ENCODE measurements at places on chromosomes 11 and 22.
A peak's percentile ranks its signal among the peaks of the same experiment; 100 is the strongest.

- DNase-seq, result no peak
These were observed 7.4 kb downstream of the MOB2 start for GRCh38 chr11:1479006-1479677.

DNA sequence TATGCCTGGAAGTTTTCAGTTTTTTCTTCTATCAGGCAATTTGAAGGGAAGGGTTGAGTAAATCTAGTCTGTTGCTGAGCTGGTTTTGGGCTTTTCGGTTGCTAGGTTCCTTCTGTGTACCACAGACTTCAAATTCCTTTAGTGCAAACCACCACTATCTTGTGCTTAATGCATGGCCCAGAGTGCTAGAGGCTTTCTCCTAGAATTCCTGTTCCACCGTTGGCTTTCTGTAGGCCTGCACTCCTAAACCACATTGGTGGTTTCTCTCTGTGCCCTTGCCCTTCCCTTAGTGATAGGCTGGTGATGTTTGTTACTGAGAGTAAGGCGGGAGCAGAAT lies 47.1 kb upstream of the CTSC start:
- DNase-seq, result no peak

GRCh38 chr22:35891442-35891841 lies 137.2 kb downstream of the RBFOX2 start:
- no peak for DNase-seq

DNA sequence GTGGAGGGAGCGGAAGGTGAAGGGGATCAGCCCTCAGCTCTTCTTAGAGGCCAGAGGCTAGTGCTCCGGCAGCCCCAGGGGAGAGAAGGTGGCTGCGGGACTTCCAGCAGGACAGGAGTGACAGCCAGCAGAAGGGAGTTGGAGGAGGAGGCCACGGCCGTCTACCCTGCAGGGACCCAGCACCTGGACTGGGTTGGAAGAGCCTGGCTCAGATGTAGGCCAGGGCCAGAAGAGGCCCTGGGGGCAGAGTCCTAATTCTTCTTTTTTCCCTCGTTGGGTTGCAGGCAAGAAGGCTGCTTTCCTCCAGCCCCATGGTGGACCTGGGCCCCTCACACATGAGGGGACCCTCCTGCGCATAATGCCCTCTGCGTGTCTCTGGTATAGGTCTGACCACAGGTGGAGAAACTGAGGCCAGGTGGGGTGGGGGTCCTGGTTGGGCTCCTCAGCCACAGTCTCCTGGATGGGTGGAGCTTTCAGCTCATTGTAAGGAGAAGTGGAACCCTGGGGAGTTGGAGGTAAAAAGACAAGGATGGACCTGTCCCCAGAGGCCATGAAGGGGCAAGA lies 2.3 kb upstream of the MCAM start:
- DNase-seq, result no peak

DNA sequence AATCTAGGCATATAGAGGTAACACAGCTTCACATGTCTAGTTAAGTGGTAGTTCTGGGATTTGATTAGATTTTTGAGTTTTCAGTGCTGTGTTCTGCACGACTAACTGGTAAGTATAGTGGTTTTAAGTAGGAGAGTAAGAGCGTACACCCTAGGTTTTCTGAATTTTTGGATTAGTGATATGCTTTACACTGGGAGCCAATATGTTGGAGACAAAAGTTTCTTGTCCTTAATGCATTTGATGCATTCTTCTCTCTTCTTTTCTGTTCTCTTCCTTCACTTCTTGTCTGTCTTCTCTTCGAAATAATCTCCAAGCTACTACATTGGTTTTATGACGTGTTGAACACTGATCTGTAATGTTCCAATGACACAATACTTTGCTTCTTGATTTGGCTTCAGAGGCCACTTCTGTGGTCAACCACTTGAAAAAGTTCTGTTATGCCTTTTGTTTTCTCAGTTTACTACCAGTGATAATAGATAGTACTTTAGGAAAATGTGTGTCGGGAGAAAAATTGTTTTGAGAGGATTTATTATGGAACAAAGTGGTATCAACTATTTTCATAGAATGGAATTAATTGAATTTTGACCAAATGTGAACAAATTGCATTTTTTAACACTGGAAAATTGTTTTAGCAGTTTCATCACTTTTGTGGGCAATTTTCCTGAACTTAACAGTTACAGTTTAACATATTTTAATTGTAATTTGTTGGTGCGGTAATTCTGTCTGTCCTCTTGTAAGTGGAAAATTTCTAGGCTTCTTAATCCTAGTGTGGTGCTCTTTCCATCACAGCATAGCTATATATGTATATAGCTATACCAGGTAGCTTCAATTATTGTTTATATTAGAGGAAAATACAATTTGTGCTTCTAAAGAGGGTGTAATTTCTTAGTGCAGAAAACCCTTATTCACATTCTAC lies 2.6 kb downstream of the PDE3B start:
- DNase-seq, result peak; percentile 65

GRCh38 chr11:67030976-67031375 lies 8.0 kb downstream of the SYT12 start:
- no peak for DNase-seq

DNA sequence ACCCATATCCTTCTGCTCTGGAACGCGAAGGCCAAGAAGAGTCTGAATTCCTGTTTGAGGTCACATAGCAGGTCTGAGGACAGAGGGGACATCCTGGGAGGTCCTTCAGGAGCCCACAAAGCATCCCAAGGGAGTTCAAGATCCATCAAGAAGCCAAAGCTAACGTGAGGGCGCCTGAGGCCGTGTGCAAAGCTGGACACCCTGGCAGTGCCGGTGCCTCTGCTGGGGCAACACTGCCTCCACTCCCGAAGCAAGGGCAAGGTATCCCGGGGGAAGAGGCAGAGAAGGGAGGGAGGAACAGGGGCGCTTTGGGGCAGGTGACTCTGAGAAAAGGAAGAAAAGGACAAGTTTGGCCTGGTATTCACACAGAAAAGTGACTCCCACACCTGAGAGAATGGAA lies 50.3 kb upstream of the CDON start:
- DNase-seq, result no peak

GRCh38 chr11:118443590-118444218 lies 7.4 kb downstream of the KMT2A start:
- DNase-seq, result no peak

GRCh38 chr11:17791144-17791543 lies 56.6 kb downstream of the KCNC1 start:
- no peak for DNase-seq

DNA sequence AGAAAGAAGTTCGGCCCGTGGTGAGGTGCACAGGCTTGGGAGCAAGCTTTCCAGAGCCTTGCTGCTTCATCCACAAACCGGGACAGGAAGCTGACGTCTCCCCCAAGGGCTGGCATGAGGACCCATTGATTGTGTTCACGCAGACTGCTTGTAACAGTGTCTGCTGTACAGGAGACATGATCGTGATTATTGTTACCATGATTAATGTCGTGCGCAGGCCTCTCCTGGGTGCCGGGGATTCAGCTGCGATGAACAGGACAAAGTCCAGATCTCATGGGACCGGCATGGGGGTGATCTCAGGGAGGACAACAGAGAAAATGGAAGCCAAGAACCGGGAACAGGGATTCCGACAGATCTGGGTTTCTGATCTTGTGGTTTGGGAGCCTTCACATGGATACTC lies 219.9 kb downstream of the BRD1 start:
- DNase-seq, result no peak

GRCh38 chr22:50329236-50329635 lies 2.4 kb upstream of the DENND6B start:
- DNase-seq, result peak; percentile 47

DNA sequence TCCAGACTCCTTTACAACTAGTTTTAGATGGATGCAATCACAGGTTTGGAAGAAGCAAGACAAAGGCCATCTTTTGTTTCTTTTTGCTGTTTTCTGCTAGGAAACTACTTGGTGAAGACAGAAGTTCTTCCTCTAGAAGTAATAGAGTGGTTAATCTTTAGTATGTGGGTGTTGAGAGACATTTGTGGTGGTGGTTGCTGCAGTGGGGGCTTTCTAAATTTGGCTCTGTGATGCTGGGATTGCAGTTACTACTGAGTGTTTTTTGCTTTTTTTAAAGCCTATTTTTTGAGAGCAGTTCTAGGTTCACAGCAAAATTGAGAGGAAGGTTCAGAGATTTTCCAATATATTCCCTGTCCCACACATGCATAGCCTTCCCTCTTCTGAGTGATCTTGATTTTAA lies 120.0 kb downstream of the AASDHPPT start:
- DNase-seq, result no peak

GRCh38 chr22:38618682-38619081 lies 37.5 kb downstream of the FAM227A start:
- DNase-seq, result no peak

- peak; percentile 59 for DNase-seq
These were observed 11.9 kb downstream of the HOATZ start for GRCh38 chr11:111526501-111526900.

DNA sequence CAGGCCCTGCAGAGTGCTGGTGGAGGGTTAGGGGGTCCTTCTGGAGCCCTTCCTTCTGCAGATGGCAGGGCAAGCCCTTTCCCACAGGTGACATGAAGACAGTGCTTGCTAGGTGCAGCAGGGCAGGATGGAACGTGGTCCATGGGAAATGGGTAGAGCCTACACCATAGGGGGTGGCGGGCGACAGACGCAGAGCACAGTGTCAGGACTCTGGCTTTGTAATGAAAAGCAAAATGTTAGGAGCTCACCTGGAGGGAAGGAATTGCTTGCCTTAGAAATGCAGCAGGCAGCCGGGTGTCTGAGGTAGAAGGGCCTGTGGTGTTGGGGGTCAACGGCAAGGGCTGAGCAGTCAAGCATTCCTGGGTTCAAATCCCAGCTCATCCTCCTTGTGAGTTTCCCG lies 54.9 kb downstream of the ARHGAP8 start:
- DNase-seq, result no peak

DNA sequence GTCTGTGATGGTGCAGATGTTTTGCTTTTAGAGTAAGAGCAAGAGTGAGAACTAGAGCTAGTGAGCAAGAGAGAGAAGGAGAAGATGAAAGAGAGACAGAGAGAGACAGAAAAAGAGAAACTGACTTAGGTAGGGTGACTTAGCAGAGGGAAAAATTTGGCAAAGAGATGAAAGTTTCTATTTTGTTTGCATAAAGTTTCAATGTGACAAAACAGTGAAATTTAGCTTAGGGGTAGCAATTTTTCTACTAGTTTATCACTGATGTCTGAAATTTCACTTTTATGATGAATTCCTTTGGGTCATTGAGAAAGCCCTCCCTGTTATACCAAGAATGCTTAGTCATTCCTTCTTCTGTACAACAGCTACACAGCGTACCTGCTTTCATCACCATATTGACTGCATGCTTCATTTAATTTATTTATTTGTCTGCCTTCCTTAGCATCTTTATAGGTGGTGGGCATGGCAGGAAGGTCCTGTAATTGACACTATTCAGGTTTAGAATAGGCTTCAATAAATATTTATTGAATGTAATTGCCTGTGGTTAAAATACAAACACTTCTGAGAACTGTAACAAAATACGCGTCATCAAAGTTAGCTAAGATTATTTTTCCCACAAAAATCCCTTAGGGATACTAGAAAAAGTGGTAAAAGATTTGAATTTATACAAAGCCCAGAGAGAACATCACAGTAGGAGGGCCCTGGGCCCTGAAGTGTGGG lies 19.9 kb upstream of the CTSC start:
- DNase-seq, result peak; percentile 35

DNA sequence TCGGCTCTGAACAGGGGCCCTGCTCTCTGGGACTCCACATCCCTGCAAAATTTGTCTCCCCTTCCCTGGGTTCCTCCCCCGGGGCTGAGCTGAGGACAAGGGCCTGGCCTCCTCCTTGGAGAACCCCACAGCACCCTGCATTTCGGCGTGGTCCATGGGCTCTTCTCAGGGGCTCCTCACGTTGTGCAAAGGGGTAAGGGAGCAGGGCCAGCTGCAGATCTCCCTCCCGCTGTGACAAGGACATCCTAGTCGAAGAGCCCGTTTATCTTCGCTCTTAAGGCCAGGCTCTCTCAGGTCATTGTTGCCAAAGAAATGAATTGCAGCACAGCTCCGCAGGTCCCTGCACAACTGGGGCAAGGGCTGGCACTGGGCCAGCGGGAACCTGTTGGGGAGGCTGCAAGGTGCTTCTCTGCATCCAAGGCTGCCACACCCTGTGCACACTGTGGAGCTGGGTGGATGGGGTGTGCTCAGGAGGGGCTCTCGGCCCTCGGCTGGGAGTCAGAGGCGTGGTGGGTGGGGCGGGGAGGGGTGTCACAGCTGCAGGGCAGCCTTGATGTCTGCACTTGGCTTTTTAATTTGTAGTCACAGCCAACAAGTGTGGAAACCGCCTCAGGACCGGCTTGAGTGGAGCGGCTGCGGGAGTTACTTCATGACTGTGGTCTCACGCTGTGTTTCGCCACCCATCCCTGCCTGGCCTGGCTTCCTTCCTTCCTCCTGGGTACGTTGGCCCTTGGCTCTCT lies 26.6 kb upstream of the SEPTIN5 start:
- DNase-seq, result peak; percentile 62

DNA sequence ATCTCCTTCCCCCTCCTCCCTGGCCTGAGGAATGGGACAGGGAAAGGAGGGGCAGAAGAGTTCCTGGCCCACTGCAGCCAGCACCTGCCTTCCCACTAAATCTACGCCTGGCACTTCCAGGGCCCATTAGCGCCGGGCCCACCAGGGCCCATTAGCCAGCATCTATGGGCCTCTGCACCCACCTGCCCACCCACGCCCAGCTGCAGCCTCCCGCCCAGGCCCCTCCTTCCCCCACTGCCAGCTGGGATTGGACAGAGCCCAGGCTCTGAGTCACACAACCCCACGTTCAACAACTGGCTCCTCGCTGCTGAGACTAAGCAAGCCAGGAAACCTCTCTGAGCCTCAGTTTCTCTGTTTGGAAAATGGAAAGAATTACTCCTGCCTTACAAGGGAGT lies 48.7 kb downstream of the CYTH4 start:
- no peak for DNase-seq

DNA sequence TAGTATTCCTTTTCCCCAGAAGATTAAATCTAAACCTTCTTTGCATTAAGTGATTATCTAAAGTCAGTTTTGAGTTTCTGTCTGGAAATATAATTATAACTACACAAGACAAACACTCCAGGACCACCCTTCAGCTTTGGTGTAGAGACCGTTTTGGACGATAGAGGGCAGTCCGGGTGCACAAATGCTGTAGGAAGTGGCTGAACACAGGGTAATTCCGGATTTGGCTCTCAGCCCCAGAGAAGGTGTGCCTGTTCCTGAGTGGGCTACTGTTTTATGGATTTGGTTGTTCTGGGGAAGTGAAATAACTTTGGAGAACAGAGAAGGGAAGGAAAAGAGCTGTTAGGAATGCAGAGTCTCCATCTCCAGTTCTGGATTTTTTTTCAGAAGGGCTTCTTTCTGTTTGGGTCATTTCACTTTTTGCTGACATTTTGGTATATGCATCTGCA lies 14.8 kb downstream of the EXT2 start:
- DNase-seq, result peak; percentile 63

DNA sequence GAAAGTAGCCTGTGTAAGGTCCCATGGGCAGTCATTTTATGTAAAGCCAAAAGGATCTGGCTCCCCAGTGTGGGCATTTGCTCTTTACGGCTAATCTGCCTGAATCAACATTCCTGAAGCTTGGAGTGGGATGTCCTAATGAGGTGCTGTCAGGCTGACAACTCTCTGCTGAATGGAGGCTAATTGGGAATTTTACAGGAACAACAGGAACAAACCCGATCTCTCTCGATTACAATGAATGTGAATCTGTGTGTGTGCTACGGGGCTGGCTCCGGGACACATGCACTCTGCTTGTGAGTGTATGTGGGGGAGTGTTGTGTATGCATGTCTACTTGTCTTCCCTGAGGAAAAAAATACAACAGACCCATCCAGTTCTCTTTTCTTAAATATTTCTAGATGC lies 415.2 kb downstream of the TENM4 start:
- DNase-seq, result no peak
